ENCODE measurements at places on chromosomes 3 and 15.

DNA sequence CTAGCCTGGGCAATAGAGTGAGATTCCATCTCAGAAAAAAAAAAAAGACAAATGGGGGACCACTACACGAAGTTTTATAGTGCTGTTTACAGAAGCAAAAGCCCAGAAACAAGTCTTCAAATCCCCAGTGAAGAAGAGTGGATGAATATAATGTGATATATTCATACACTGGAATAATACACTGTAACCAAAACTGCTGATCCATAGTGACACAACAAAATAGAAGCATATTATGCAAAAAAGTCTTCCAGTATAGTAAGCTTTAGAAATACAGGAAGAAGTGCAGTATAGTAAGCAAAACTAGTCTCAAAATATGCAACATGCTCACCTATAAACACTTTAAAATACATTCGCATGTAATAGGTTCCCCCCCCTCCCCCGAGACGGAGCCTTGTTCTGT is 11.9 kb upstream of the FAH start:
- no peak for DNase-seq

DNA sequence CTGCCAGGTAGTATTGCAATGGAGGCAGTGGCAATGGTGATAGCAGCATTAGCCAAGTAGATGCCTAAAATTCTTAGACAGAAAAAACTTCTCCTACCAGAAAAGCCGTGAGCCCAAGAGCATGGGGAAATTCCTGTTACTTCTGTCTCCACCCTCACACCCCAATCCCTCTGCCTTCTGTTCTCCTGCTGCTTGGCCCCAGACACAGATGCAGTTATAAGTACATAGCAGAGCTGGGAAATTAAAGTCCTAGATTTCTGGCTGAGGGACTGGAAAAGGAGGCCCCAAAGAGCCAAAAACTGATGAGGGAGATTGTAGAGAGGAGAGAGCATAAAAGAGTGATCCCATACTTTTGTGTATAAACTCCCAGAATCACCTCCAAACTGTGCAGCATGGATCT is 166.9 kb downstream of the SMAD6 start:
- no peak for DNase-seq

DNA sequence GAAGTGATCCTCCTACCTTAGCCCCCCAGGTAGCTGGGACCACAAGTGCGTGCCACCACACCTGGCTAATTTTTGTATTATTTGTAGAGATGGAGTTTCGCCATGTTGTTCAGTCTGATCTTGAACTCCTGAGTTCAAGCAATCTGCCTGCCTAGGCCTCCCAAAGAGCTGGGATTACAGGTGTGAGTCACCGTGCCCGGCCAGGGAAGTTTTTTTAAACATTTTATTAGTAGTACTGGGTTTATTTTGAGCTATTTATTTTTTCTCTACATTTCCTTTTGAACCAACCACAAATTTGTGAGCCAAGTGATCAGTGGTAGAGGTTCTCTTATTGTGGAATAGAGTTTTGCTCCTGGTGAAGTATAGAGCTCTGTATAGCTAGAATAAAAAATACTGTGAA is 33.7 kb downstream of the ARMC8 start:
- no peak for DNase-seq

DNA sequence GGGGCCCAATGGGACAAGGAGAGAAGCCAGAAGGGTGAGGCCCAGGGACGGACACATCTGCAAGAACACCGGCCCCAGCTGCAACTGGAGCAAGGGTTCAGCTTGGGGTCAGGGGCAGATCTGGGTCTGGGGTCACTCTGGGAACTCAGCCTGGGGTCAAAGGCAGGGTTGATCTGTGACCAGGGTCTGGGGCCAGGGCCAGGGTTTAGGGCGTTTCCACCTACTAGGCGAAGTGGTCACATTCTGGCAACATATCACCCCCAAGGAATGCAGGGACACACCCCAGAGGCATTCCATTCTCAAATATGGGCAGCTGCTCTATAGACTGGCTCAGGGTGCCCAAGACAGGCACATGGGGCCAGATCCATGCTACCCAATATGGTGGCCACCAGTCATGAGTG is 9.0 kb downstream of the UROC1 start:
- no peak for DNase-seq

GRCh38 chr3:72054976-72055375 is 270.0 kb upstream of the PROK2 start:
- DNase-seq: no peak

- no peak for DNase-seq
Measured at GRCh38 chr15:49621887-49622286, 1.0 kb downstream of the DTWD1 start.

GRCh38 chr3:34687671-34688070 is 889.2 kb downstream of the PDCD6IP start:
- no peak for DNase-seq

- DNase-seq: no peak
Measured at GRCh38 chr15:67208396-67208795, 46.1 kb downstream of the AAGAB start.

DNA sequence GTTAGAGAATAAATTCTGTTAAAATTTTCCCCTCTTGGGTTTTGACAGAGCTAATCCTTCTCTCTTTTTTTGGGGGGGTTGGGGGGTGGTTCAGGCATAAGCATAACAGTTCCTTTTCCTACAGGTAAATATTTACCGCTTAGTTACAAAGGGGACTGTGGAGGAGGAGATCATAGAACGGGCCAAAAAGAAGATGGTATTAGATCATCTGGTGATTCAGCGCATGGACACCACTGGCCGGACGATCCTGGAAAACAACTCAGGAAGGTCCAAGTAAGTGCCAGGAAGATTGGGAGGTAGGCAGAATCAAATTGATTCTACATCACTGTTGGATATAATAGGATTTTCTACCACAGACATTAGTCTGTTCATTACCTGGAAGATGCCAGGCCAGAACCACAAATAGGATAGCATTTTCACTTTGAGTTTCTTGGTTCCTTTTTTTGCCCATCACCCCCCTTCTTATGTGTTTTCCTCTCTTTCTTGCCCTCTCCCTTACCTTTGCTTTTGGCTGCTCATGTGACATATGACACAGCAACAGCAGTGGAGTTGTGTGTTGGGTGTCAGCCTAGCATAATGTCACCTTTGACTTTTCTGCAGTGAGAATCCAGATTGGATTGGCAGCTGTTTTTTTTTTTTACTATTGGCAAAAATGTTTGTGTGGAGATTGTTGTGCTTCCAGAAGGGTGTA is 79.0 kb downstream of the CHD2 start:
- DNase-seq: no peak

DNA sequence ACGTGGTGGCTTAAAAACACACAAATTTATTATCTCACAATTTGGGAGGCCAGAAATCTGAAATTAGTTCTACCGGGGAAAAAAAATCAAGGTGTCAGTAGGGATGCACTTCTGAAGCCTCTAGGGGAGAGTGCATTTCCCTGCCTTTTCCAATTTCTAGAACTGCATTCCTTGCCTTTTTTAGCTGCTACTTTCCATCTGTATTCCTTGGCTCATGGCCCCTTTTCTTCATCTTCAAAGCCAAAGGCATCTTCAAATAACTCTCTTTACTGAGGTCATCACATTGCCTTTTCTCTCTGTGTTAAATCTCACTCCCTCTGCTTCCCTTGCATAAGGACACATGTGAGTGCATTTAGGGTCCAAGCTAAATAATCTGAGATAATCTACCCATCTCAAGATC is 69.5 kb upstream of the NEO1 start:
- no peak for DNase-seq

GRCh38 chr3:55488398-55489055 is 1.4 kb upstream of the WNT5A start:
- DNase-seq: no peak

GRCh38 chr15:100107151-100107550 is 234.6 kb downstream of the ADAMTS17 start:
- DNase-seq: no peak

GRCh38 chr3:46096336-46096735 is 69.1 kb upstream of the XCR1 start:
- no peak for DNase-seq

GRCh38 chr15:84690342-84690741 is 25.6 kb downstream of the SEC11A start:
- no peak for DNase-seq

GRCh38 chr15:67066959-67067853 is 1.8 kb downstream of the SMAD3 start:
- DNase-seq: no peak

DNA sequence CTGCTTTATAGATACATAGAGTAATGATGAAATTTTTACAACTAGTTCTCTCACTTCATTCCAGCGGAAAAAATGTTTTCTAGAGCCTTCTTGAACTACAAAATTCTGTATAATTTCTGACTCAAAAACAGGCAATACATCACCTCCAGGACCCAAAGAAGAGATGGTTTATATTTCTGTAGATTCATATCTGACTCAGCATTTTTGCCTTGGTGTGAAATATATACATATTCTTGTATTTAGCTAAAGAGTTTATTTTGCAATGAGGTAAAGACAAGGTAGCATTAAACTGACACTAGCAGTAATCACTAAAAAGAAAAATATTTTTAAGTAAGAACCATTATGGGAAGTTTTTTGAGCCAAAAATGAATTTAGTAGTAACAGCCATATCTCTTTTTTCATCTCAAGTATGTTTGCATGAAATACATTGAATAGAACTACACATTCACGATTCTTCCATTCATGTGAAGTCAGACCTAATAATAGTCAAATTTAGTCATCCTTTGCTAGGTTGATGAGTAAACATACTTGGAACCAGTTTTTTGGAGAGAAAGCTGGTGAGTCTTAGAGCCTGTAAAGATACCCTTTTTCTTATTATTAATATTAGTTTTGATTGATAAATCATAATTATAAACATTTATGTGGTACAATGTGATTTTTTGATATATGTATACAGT is 31.6 kb downstream of the COL8A1 start:
- no peak for DNase-seq

GRCh38 chr3:71172951-71173350 is 410.6 kb downstream of the FOXP1 start:
- no peak for DNase-seq

DNA sequence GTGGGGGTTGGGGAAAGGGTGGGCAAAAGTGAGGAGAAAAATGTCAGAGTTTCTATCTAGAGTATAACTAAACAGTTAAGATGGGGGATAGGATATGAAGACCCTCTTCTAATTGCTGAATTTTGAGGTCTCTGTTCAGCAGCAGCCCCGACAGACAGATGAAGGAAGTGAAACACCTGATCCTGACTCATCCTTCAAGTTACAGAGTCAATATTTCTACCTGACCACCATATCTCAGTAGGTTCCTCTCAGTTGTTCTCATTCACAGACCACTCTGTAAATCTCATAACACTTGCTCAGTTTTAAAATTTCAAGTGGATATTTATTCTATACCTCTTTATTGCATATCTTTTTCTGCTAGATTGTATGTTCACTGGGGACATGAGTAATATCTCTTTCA is 69.5 kb downstream of the CCDC54 start:
- no peak for DNase-seq

DNA sequence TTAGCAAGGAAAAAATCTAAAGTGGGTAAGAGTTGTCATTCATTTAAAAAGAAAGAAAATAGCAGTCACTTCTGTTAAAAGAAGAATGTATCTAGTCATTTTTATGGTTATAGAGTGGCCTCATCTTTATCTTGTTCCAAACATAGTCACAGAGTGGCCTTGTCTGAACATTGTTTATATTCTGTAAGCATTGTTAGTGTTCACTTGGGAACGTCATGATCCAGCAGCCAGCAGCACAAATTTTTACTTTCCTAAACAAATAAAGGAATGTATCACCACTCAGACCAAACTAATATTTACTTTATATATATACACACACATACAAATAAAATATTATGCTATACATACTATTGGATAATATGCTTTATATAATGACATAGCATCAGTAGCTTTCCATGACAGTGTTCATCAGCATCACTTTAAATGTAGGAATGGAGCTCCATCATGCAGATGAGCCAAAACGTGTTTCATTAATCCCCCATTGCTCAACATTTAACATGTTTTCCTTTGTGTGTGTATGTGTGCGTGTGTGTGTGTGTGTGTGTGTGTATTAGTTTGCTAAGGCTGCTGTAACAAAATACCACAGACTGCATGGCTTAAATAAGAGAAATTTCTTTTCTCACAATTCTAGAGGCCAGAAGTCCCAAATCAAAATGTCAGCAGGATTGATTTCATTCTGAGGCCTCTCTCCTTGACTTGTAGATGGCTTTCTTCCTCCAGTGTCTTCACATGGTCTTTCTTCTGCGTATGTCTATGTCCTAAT is 39.6 kb upstream of the GYG1 start:
- DNase-seq: no peak

GRCh38 chr3:25120665-25121064 is 307.4 kb upstream of the RARB start:
- no peak for DNase-seq

DNA sequence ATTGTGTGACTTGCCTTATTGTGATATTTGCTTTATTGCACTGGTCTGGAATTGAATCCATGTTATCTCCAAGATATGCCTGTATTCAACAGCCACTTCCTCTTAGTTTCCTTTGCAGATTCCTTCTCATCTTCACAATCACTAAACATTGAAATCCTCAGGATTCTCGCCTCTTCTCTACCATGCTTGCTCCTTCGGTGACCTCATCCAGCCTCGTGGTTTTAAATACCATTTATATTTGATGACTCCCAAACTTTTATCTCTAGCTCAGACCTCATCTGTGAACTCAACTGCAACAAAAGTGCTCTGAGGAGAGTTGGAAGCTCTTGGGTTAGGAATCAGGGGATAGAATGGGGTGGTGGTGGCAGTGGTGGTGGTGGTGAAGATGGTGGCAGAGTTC is 19.9 kb downstream of the POLR2M start:
- DNase-seq: no peak

GRCh38 chr3:151350656-151351055 is 21.3 kb upstream of the P2RY13 start:
- no peak for DNase-seq

GRCh38 chr15:96622714-96623113 is 292.2 kb downstream of the NR2F2 start:
- no peak for DNase-seq

GRCh38 chr3:191476066-191476772 is 15.3 kb downstream of the PYDC2 start:
- no peak for DNase-seq

- DNase-seq: no peak
Measured at GRCh38 chr15:99992611-99993231, 259.5 kb upstream of the LYSMD4 start.

- no peak for DNase-seq
Measured at GRCh38 chr3:126259411-126260391, 79.3 kb upstream of the ALDH1L1 start.

DNA sequence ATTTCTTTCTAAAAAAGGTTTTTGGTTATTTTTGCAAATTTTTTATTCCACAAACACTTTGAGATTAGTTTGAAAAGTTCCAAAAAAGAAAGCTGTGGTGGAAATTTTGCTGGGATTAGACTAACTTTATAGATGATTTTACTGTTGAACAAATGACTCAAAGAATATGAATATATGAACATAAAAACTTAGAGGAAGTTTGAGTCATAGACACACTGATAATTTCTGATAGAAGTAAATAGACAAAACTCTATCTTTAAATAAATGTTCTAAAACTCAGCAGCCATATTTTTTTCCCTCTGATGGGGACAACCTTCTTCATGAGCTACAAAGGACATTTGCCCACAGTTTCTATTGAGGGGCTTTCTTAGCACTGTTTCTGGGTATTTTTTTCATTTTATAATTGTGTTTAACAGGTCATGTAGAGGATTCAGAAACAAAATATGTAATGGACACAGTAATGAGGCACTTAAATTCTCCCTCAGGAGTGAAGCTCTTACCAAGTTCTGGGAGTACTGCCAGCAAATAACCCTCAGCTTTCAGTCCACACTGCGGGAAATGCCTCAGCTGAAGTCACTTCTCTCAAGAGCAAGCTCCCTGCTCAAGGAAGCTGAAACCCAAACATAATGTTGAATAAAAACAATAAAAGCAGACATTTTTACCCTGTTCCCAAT is 157.6 kb downstream of the NFKBIZ start:
- DNase-seq: peak; percentile 16

- DNase-seq: peak; percentile 8
Measured at GRCh38 chr15:50066202-50066601, 52.8 kb downstream of the ATP8B4 start.

Data from Kasumi-1 (cell line).